ENCODE measurements at places on chromosomes 7 and 10.

GRCh38 chr10:30491204-30491915, 57.4 kb downstream of the MAP3K8 start:
- DNase-seq: no peak

DNA sequence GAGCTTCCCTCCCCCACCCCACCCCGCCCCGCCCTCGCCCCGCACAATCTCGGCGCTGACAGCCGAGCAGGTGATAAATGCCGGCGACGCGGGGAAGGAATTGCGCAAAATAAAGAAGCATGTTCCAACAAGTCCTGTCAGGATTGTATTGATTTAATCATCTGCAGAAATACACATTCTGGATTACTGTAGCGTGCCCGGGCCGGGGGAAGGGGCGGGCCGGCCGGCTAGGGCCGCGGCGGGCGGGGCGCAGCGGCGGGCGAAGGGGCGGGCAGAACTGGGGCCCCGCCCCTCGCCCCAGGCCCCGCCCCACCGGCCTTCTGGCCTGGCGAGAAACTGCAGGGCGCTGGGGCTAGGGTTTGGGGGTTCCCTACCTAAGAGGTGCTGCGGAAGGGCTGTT, 88.9 kb upstream of the PAX2 start:
- DNase-seq: no peak

- DNase-seq: no peak
Measured at GRCh38 chr10:77420947-77421523, 216.6 kb downstream of the KCNMA1 start.

DNA sequence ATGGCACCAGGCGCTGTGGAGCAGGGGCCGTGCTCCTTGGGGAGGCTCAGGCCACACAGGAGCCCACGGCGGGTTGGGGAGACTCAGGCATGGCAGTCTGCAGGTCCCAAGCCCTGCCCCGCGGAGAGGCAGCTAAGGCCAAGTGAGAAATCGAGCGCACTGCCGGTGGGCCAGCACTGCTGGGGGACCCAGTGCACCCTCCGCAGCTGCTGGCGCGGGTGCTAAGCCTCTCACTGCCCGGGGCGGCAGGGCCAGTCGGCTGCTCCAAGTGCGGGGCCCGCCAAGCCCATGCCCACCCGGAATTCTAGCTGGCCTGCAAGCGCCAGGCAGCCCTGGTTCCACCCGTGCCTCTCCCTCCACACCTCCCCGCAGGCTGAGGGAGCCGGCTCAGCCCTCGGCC, 57.1 kb downstream of the COL28A1 start:
- no peak for DNase-seq

DNA sequence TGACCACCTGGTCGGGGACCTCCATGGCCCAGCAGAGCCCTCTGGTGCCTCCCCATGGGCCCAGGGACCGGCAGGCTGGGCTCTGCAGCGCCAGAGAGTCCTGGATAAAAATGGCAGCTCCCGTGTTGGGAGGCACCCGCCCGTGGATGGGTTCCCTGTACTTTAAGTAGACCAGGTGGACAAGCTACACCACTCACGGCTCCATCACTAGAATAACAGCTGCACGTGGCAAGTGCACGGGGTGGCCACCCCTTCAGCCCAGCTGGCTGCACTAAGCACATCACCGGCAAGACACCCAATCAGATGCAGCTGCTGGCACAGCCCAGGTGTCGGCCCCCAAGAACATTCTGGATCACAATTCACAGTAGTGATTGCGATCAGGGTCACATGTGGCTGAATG, 69.8 kb downstream of the DIP2C start:
- no peak for DNase-seq

DNA sequence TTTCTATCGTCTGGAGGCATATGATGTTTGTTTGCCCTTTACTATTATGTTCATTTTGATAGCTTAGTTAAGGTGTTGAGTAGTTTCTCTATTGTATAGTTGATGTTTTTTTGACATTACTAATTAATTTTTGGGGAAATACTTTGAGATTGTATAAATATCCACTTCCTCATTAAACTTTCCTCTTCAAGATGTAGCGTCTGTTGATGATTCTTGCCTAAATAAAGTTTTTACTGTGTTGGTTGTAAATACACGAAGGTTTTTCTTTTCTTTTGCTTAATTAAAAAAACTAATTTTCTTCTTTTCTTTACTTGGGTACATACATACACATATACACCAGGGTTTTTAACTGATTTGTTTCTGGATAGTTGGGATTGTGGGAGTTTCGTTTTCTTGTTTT, 8.5 kb downstream of the KMT2E start:
- no peak for DNase-seq

- DNase-seq: no peak
Measured at GRCh38 chr7:95517458-95517857, 31.7 kb downstream of the ASB4 start.

DNA sequence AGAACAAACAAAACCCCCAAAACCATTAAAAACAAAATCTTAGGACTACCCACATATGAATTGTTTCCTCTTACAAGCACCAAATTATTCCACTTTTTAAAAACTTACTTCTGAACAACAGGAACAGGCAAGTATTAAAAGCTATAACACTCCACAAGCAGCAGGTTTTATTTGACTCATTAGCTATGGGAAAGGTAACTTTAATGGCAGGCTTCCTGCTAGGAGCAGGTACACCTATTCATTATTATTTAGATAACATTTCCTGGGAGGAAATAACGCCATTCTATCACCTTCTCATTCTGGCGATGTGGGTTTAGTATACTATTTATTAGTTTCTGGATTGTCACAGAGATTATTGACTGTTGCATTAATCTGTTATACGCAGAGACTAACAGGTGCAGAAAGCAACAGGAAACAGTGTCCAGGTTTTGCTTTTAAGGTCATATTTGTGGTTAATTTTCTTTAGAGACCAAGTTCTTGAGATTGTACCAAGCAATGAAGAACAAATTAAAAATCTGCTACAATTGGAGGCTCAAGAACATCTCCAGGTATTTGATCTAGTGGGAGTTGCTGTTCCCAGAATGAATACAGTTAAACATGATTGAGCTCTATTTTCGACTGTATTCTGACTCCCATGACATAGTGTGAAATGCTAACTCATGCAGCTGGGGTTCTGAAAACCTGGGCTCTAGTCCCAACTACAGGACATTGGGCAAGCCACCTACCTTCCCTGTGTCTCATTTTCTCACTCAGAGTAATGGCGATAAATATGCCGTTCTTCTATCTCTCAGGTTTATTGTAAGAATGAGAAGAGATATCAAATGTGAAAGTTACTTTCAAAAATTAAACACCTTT, 2.0 kb downstream of the CPA2 start:
- no peak for DNase-seq

DNA sequence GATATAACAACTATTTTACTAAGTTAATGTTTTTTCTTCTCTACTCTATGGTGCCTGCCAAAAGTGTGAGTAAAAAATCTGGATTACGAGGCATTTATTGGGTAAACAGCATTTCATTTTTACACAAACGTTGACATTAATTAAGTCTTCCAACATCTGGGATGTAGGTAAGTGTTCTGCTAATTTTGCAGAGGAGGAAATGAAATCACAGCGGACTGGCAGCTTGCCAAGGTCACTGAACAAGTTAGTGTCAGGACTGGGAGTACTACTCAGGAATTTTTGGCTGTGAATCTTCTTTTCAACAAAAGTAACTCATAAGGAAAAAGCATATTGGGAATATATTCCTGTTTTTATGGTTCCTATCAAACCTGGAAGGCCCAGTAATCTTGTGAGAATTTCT, 612.1 kb upstream of the FZD8 start:
- no peak for DNase-seq

GRCh38 chr7:102843850-102844249, 69.0 kb upstream of the LRRC17 start:
- DNase-seq: no peak

GRCh38 chr7:139647085-139647484, 123.6 kb downstream of the CLEC2L start:
- no peak for DNase-seq

- DNase-seq: peak; percentile 80
Measured at GRCh38 chr10:67788028-67788886, 49.7 kb downstream of the DNAJC12 start.

GRCh38 chr7:372932-373791, 83.2 kb downstream of the FOXL3 start:
- no peak for DNase-seq

DNA sequence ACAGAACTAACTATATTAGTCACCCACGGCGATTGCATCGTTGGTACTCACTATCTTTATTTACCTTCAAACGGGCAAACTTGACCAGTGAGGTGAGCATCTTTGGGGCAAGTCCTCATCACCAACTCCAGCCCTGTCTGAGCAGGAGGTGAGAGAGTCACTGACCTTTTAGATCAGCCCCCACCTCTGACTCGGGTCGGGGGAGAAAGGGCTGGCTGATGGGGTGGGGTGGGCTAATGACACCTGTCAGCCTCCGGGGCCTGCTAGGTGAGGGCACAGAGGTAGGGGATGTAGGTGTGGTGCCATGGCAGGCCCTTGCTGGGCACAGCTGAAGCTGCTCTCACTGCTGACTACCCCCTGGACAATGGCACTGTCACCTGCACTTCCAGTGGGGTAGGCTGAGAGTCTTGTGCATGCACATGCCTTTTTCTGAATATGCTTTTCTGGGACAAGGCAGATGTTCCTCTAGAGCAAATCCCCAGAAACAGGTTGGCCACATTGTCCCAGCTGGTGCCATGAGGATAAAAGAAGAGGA, 359.5 kb upstream of the MKI67 start:
- no peak for DNase-seq

DNA sequence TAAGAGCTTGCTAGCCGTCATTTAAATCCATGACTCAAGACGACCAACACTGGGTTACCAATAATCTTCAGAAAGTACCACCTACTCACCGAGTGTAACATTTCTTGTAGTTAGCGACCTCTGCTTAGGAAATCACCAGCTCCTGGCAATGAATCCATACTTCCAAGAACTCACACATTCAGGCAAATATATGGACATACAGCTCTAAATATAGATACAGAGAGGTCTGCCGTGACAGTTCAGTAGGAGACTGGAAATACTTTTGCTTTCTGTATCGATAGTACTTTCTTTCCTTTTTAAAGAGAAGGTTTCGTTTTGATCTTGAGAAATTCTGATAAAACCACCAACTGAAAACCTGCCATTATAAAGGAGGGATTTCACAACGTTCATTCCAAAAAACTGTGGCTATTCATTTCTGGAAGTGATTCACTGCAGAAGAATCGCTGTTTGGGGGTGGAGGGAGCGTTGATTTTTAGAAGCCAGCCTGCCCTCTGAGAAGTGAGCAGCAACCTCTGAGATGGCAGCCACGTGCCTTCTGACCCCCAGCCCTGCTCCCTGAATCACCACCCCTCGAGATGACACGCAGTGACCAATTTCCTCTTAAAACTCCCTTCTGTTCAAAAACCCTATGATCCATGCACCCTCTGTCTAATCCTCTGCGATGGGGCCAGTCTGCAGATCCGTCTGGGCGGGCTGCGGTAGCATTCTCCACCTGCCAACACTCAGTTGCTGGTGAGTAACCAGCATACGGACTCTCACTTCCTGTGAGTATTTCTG, 179.0 kb upstream of the KLF14 start:
- DNase-seq: peak; percentile 66

DNA sequence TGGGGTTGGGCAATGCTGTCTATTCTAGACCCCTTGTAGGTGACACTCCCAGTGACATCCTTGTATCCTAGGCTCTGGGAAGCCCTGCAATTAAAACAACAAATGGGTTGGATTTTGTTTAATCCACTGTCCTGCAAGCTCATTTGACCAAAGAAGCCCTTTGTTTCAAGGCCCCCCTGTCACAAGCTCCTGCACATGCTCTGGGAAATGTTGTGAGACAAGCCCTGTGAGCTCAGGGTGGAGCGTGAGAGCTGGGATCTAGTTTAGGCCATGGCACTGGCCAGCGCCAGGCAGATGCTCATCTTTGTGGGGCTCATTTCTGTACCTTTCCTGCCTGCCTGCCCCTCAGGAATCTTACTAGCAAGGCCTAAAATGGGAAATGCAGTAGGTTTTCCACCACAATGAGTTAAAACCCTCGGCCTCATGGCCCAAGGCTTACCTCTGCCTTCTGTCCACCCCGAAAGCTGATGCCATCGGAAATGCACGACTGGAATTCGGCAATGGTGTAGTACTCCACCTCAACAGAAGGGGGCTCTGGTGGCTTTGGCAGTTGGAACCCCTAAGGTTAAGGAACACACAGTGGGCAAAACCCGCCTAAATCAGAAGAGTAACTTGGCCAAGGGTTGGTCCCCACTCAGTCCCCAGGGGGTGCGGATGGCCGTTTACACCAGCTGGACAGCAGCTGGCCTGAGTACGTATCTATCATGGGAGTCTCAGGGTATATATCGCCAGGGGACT, 112.0 kb downstream of the NEURL1 start:
- DNase-seq: peak; percentile 8

- no peak for DNase-seq
Measured at GRCh38 chr7:13352677-13353076, 636.8 kb downstream of the ETV1 start.

DNA sequence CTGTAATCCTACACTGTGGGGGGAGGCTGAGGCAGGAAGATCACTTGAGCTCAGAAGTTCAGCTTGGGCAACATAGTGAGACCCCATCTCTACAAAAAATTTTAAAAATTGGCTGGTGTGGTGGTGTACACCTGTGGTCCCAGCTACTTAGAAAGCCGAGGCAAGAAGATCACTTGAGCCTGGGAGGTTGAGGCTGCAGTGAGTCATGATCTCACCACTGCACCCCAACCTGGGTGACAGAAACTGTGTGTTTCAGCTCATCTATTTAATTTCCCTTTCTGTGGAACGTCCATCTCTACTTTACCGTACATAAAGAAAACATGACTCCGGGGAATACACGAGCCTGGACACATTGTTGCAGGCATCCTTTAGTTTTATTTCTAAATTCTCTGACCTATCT, 354.6 kb upstream of the PLXDC2 start:
- DNase-seq: no peak

- DNase-seq: no peak
Measured at GRCh38 chr10:103327906-103328305, 23.0 kb downstream of the PCGF6 start.

- DNase-seq: no peak
Measured at GRCh38 chr7:66308411-66308810, 103.3 kb downstream of the TPST1 start.

- no peak for DNase-seq
Measured at GRCh38 chr10:29627201-29628132, 7.3 kb downstream of the SVIL start.

DNA sequence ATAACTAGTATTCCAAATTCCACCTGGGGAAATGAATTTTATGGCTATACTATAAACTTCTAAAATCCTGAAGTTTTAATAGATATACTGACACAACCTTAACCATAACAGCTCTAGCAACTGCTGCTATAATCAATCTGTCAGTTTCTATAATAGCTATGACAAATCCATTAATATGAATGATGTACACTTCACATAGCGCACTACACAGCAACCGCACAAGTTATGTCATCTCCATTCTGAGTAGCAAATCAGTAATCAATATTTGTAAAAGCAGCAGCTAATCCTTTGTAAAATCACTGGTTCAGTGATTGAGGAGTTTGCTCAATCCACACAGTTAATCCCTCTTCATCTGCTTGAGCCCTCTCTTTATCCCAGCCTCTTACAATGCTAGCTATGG, 105.3 kb downstream of the SKAP2 start:
- no peak for DNase-seq

- no peak for DNase-seq
Measured at GRCh38 chr10:31166606-31167005, 134.9 kb upstream of the ZNF438 start.

- no peak for DNase-seq
Measured at GRCh38 chr7:120742372-120742771, 115.6 kb downstream of the TSPAN12 start.
